ENCODE measurements at places on chromosomes 4 and X.

- no peak for DNase-seq
Observed at GRCh38 chr4:113674251-113674650, 87.3 kb downstream of the CAMK2D start.

GRCh38 chrX:24133312-24133711 lies 16.2 kb upstream of the ZFX start:
- no peak for DNase-seq

- DNase-seq, result no peak
Observed at GRCh38 chrX:11040996-11041395, 70.1 kb upstream of the HCCS start.

- DNase-seq, result no peak
Observed at GRCh38 chr4:179747218-179747910, 2305.1 kb upstream of the AGA start.

DNA sequence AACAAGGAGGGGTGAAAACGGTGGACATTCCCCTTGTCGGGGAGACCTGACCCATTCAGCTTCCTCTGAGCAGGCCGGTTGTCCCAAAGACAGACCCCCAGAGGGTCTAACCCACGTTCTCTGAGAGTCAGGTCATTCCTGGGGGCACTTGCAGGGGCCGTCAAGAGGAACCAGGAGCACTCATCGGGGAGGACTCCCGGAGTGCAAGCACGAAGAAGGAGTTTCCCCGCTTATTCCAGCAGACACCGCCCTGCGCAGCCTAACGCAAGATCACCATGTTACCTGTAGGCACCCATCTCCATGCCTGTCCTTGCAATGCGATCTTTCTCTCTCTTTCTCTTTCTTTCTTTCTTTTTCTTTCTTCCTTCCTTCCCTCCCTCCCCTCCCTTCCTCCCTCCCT lies 154.2 kb downstream of the SHOX start:
- no peak for DNase-seq

DNA sequence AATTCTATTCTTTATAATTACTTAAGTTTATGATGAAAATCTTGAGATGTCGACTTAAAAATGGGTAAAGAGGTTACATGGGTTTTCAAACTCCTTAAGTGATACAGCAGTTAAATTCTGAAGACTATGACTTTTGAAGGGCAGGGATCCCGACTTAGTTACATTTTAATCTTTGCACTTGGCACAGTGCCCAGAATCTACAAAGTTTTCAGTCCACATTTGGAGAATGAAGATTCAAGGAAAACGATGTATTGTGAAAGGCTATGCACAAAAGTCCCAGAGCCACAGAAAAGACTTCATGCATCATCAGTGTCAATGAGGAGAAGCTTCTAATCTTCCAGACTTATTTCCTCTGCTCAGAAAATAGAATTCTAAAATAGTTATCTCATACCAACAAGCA lies 36.3 kb upstream of the GRPR start:
- no peak for DNase-seq

DNA sequence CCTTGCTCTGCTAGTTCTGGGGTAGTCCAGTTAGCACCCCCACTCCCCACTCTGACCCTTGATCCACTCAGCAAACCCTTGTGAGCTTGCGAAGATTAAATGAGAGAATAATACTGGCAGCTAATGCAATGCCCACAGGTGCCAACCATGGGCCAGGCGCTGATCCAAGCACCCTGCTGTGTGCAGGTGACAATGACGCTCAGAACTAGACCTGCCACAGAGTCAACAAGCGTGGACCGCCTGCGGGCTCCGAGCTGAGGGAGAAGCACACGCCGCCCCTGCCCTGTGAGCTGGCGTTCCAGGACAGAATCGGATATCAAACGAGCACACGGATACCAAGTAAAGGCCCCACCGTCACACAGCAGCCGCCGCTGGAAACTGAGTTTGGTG lies 129.2 kb downstream of the FAM53A start:
- no peak for DNase-seq

GRCh38 chr4:140109737-140110136 lies 44.2 kb downstream of the MAML3 start:
- DNase-seq, result no peak

- no peak for DNase-seq
Observed at GRCh38 chr4:95889662-95890061, 49.8 kb downstream of the PDHA2 start.

DNA sequence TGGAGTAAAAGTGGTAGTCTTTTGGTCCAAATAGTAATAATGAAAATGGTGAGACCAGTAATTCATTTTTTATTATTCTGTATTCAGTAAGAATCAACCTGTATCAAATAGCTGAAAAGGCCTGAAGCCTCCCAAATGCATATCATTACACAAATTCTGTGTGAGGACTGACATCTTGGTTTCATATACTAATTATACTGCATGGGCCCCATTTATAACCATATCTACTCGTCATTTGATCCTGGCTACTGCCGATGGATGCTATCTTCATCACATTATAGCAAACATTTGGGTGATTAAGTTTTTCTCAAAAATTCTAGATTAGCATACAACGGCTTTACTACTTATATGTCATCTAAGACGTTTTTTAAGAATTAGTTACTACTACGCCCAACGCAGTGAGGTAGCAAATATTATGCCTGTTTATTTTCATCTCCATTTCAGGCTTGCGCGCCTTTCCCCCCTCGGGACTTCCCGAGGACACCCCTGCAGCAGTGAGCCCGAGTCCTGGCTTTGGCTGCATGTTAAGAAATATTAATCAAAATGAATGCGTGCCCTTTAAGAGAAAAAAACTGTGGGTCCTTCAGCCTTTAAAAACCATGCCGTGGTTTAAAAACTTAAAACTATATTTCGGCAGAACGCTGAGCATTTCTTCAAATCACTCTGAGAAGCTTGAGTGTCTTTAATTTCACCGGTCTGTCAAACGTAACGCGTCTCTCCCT lies 814 bp upstream of the MMAA start:
- no peak for DNase-seq

DNA sequence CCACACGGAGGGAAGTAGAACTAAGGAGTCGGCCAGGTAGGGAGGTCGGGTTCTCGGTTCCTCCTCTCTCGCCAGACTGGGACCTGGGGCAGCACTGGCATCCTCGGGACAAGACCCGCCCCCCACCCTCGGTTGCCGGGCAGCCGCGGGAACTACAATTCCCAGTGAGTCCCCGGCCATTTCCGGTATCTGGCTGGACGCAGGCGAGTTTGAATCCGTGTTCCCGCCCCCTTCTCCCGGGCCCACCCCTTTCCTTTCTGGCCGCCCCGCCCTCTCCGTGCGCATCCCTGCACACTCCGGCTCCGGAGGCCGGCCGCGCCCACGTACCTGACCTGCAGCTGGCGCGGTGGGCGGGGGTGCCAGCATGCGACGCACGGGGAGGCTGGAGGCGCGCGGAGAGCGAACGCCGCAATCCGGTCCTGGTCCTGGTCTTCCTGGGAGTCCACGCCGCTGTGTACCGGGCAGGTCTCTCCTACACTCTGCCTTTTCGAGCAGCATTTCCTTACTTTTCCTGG lies 10.2 kb upstream of the DLG3 start:
- peak; percentile 76 for DNase-seq

- no peak for DNase-seq
Observed at GRCh38 chrX:113353134-113353533, 512.5 kb upstream of the AMOT start.

DNA sequence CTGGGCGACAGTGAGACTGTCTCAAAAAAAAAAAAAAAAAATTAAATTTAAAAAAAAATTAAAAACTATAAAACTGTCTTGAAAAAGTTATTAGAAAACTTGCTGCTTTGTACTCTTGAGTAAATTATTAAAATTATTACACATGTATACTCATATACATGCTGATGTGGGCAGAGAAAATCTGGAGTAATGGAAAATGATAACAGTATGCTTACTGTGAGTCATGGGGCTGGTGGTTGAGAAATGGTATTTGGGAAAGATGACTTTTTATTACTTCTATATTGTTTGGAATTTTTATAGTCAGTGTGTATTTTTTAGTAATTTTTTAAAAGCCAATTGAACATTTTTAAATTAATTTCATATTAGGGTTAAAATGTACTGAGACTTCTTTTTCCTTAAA lies 7.5 kb downstream of the YY2 start:
- DNase-seq, result no peak
